ENCODE measurements at places on chromosomes 6 and 20. TPM values are rescaled to one million over a fixed set of nuclear protein-coding genes. Genes with fewer than 3 reads are reported as not detected.

The FAM83C gene
- not detected for total RNA-seq

The TSPO2 gene
- not detected for total RNA-seq

The MCHR2 gene
- total RNA-seq, result not detected

The IL17A gene
- not detected for total RNA-seq

The SDCBP2 gene
- 1.5 TPM for total RNA-seq

The RSPO3 gene
- 2.6 TPM for total RNA-seq

The RUNX2 gene
- total RNA-seq, result 3.2 TPM

The C6orf58 gene
- not detected for total RNA-seq

The CST7 gene
- 0.37 TPM for total RNA-seq

The EEF1A2 gene
- total RNA-seq, result 0.33 TPM

The ZNF165 gene
- total RNA-seq, result 0.77 TPM

The ULBP2 gene
- total RNA-seq, result 2.6 TPM

The RAMACL gene
- total RNA-seq, result 2.3 TPM

The WASF1 gene
- 9.0 TPM for total RNA-seq

The RBBP8NL gene
- not detected for total RNA-seq

The SPATA25 gene
- total RNA-seq, result 1.5 TPM

The MOXD1 gene
- 44.4 TPM for total RNA-seq
